Effector memory CD4-positive, alpha-beta T cell (primary cell): ENCODE measurements at places on chromosomes 1 and 21.

DNA sequence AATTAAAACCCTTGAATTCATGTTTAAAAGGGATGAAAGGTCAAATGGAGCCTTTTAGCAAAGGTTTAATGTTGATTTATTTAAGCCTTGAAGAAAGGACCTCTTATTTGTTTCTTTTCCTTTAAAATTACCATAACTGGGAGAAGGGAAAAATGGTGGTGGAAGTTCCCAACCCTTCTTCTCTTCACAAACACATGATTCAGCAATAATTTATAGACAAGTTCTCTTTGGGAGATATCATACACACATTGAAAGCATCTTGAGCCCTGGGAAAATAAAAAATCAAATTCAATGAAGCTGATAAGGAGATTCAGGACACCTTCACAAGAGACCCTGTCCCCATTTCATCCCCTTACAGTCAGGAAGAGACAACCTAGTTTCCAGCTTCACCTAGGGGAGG lies 8.9 kb downstream of the ADAM30 start:
- no peak for DNase-seq

DNA sequence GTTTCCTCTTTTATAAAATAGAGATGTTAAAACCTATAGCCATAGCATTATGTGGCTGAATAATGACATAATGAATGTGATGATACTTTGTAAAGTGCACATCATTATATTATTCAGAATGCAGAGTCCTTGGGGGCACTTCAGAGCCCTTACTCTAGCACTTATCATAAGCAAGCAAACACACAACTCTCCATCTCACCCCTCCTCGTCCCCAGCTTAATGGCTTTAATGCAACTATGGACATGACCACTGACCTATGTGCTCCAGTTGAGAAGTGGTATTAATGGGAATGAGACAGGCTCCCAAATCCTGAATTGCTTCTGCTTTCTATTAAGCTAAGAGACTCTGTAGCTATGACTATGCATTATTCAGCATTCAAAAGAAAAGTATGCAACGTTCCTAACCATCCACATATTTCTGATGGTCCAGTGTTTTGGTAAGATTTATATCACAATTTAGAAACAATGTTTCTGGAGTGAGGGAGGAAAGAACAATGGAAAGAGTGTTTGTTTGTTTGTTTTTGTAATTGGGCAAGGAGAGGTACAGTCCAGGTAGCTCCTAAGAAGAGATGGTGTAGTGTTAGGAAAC lies 194.0 kb upstream of the PLXNA2 start:
- DNase-seq = no peak

DNA sequence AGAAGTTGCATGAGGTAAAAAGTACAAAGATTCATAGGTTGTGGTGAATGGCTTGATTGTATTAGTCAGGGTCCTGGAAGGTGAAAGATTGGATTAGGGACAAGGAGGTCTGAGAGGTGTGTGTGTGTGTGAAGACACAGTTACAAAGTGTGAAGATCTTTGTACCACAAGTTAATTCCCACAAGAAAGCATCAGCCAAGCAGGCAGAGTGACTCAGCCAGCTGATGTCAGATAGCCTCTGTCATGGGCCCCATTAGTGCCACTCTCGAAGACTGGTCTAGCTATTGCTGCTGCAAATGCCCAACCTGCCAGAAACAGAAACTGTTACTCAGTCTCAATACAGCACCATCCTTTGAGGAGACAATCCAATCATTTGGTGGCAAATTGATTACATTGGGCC lies 96.5 kb downstream of the DTL start:
- DNase-seq = no peak

- DNase-seq = no peak
Measured at GRCh38 chr1:26560403-26560780, 30.8 kb downstream of the RPS6KA1 start.

DNA sequence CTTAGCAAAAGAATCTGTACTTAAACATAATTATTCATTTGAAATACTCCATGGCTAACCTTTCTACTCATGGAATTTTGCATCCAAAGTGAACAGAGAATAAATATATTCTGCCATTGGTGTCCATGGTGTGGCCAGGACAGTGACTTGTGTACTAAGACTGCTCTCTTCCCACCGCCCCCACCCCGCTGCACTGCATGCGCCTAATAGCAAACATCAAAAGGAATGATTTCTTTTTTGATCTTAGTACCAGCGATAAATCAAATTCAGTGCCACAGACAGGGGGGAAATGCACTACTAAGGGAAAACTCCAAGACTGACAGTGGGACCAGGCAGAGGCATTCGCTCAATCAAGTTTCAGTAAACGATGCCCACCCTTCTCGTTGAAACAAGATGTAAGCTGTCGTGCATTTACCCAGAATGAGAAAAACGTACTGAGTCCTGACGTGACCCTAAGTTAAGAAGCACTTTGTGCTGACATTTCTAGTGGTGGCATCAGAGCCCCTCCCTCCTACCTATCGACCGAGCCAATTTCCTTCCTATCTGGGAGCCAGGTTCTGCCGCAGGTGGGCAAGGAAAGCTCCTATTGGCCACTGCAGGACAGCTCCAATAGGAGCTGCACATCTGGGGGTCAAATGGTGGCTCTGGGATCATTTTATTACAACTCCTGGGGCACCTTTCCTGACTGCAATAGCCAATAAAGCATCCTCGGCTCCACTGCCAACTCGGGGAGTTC lies 12.5 kb downstream of the ESRRG start:
- DNase-seq = no peak

- no peak for DNase-seq
Measured at GRCh38 chr1:184472136-184472535, 85.3 kb downstream of the C1orf21 start.

GRCh38 chr1:152582647-152583046 lies 2.3 kb upstream of the LCE3D start:
- DNase-seq = no peak
